ENCODE measurements at places on chromosomes 1 and 21.

DNA sequence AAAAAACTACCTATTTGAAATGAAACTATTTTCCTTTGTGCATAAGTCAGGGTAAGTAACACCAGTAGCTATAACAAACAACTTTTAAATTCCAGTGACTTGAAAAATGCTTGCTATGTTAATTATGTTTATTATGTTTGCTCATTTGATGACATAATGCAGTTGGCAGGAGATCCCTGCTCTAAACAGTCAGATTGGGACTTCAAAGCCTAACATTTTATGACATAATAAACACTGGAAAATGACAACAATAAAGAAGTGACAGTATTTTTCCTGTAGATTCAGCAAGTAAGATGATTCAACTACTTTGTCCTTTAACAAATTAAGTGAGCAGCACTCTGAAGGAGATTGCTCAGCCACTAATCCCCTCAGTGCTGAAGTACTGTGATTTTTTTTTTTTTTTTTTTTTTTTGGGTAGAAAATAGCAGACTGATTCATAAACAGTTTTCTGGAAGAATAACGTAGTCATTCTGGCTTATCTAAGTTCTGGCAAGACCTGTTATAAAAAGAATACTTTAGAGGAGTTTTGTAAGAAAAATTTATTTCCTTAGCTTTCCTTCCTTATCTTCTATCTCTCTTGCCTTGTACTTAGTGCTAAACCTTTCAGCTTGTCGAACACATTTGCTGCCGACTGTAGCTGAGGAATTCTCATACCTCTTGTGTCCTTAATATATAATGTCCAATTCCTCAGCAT lies 207.2 kb downstream of the PTGER3 start:
- no peak for DNase-seq

GRCh38 chr1:112322018-112322417 lies 74.0 kb upstream of the CTTNBP2NL start:
- no peak for DNase-seq

GRCh38 chr1:203283597-203283996 lies 21.7 kb upstream of the BTG2 start:
- no peak for DNase-seq

DNA sequence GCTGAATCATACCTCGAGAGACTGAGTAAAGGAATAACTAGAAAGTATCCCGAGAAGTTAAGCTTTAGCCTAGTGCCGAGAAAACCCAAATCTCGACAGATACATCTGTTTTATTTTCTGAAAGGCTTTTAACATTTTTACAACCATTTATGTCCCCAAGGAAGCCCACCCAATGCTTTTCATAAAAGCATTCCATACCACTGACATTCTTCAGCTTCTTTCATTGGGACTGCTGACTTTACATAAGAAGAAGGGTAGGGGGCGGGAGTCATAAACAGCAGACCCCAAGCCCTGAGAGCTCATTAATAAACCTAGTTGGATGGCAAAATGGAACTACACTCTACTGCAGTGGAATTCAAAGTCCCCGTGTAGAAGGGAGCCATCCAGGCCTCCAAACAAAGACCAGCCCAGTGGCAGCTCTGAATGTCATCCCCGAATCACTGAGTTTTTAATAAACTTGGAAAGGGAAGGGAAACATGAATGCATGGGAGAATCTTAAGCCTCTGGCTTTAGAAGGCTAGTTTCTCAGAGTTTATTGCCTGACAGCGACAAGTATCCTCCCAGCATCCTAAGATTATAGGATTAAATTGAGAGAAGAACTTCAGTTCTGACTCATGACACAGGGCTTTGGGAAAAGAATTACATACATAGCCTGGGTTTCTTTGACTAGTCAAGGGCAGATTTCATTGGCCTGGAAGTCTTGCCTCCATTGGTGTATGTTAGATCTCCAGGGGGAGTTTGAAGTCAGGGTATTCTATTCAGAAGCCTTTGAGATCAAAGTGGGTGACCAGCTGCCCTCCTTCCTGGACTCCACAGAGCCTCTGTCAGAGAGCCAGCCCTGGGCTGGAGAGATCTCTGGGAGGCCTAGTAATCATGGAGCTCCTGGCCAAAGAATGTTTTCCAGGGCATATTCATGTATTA lies 3.7 kb downstream of the ATF3 start:
- no peak for DNase-seq

- DNase-seq = no peak
Observed at GRCh38 chr1:16119504-16119903, 36.4 kb downstream of the EPHA2 start.

GRCh38 chr1:244969355-244970235 lies 105.3 kb upstream of the HNRNPU start:
- DNase-seq = peak; percentile 87

GRCh38 chr21:44518686-44519085 lies 21.3 kb downstream of the KRTAP10-1 start:
- DNase-seq = no peak

GRCh38 chr1:93596329-93597089 lies 85.1 kb downstream of the BCAR3 start:
- no peak for DNase-seq

DNA sequence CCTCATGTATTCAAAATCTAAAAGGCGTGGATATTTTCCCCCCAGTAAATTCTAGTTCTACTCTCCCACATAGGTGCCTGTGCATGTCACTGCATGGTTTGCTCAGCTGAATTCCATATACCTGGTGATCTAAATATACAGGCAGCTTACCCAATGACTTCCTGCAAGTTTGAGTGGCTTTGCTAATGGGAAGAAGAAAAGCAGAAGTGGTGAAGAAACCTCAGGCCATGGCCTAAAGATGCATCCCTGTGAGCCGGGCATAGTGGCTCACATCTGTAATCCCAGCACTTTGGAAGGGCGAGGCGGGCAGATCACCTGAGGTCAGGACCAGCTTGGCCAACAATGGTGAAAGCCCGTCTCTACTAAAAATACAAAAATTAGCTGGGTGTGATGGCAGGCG lies 11.5 kb downstream of the SLC44A3 start:
- DNase-seq = no peak

- no peak for DNase-seq
Observed at GRCh38 chr1:11384170-11384554, 94.8 kb upstream of the DISP3 start.

- no peak for DNase-seq
Observed at GRCh38 chr1:110051262-110051648, 16.8 kb downstream of the STRIP1 start.

DNA sequence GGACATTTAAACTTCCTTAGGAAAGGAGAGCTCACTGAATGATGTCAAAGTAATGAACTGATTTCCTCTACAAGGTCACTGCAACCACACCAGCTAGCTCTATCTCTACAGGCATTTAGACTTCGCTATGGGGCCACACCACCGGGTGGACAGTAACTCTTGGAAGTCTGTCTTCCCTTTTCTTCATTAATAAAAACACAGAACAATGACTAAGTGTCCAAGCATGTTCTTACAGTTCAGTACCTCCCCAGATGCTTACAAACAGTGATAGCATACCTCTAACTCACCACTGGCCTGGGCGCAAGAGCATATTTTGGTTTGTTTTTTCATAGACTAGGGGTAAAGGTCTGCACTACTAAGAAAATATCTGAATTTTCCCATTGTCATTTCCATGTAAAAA lies 54.6 kb downstream of the SIM2 start:
- no peak for DNase-seq

- DNase-seq = peak; percentile 30
Observed at GRCh38 chr1:54768093-54768492, 3.8 kb upstream of the PARS2 start.

- DNase-seq = no peak
Observed at GRCh38 chr1:102732927-102733326, 375.4 kb downstream of the COL11A1 start.

DNA sequence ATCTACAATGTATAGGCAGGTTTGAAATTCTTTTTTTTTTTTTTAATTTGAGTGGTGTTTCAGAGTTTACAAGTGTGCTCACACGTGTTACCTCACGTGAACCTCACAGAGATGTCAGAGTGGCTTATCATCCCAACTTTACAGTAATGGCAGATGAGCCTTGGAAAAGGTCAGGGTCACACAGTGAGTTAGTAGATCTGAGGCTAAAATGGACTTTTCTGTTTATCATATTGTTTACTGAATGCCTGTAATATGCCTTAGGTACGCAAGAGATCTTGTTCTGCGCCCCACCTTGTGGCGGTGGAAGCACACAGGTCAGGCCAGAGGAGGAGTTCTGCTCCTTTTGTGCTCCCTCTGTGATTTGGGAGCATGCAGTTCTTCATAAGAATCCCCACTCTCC lies 80.0 kb downstream of the DYRK1A start:
- DNase-seq = no peak

GRCh38 chr1:206779638-206780037 lies 7.3 kb upstream of the IL10 start:
- DNase-seq = no peak

DNA sequence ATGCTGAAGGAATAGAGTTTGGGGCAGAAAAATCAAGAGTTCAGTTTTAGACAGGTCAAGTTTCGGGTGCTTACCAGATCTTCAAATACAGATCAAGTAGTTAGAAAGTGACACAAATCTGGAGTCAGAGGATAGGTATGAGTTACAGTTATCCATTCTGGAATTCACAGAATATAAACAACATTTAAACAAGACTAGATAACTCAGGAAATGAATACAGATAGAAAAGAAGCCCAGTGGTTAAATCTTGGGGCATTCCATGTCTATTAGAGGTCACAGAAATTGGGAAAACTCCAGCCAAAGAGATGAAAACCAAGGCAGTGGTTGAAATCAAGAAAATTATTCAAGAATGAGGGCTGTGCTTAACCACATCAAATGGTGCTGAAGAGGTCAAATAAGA lies 187.0 kb upstream of the HP1BP3 start:
- no peak for DNase-seq

GRCh38 chr1:93522721-93523120 lies 74.8 kb downstream of the FNBP1L start:
- DNase-seq = no peak

GRCh38 chr21:25298512-25299491 lies 308.5 kb downstream of the MRPL39 start:
- DNase-seq = peak; percentile 12
